Chondrocyte (in vitro differentiated cells): ENCODE measurements at places on chromosomes 2 and 18.

GRCh38 chr2:61125798-61126197 lies 36.2 kb upstream of the C2orf74 start:
- DNase-seq = no peak

DNA sequence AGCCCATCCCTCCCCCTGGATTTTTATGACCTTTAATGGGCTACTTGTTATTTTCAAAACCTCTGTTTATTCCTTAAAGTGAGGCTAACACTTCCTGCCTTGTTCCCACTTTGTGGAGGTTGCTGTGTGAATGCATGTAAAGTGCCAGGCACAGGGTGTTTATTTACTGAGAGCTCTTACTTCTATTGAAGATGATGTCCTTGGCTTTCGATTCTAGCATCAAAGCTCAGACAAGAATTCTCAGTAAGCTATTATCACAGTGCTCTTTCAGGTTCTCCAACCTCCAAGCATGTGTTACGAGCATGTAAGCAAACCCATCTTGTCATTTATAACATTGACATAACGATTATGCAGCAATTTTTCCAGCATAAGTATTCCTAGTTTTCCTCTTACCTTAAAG lies 44.2 kb downstream of the DPYSL5 start:
- DNase-seq = no peak

- DNase-seq = no peak
These were observed 62.1 kb downstream of the LRRTM1 start for GRCh38 chr2:80242355-80242910.

DNA sequence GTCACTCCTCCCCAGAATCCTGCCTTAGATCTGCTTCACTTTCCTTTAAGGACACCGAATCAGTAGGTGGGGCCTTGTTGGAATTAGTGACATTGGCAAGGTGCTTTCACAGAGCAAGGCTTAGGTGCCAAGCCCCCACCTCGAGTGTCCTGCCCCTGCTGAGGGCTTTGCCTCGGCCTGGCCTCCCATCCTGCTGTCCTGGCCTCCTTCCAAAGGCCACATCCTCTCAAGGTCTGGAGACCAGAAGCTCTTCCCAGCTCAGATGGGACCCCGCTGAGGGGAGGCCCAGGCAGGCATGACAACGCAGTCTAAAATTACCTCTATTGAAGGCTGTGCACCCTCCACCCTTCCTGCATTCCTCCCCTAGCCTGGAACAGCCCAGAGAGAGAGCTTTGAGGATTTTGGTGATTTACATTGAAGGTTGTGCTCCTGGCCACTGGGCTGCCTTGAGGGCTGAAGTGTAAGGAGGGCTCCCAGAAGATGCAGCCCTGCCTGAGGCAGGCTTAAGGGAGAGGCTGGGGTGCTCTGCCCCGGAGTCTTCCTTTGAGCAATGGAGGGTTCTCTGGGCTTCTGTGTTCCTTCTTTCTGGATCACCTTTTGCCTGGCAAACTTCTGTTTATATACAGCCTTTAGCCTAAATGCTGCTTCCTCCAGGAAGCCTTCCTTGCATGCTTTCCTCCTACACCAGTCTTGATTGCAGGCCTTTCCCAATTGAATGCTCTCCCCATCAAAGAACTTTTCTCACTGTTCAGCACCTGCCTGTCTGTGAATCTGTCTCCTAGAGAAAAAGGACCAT lies 154.4 kb downstream of the DDX1 start:
- DNase-seq = no peak

DNA sequence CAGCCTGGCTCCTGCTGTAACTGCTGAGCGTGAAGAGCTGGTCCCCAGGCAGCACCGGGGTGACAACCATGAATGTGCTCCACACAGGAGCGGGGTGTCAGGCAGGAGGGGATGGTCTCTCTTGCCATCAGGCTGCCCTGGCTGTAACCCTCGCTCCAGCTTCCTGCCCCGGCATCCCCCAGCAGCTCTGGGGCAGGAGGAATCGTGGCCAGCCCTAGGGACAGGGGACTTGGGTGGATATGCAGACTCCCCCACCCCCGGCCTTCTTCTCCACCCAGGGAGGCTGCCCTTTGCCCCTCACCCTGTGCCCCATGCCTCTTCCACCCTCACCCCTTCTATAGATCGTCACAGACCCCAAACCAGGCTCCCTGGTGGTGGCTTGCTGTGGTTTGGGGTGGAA lies 69.4 kb upstream of the SMAD7 start:
- DNase-seq = peak; percentile 72

- DNase-seq = no peak
These were observed 67.6 kb upstream of the FAM124B start for GRCh38 chr2:224469374-224469964.

GRCh38 chr18:78741381-78742217 lies 238.0 kb upstream of the SALL3 start:
- DNase-seq = no peak
